ENCODE measurements at places on chromosomes 4 and X.

DNA sequence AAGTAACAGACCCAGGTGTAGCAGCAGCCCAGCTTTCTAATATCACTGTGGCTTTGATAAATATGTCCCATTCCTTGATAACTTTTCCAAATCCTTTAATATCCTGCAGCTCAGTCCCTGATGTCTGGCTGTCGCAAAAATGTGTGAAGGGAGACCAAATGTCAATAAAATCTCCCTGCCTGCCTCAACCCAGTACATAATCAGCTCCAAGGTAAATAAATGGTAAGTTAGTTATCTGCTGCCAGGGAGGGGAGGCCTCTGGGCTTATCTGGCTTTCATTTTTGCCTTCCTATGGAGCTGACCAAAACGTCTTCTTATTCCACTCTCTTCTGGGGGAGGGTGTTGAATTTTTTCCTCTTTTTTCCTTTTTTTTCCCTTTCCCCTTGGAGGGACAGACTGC lies 630.6 kb downstream of the MID1IP1 start:
- no peak for DNase-seq

GRCh38 chr4:11710453-11711093 lies 281.9 kb upstream of the HS3ST1 start:
- DNase-seq: no peak

DNA sequence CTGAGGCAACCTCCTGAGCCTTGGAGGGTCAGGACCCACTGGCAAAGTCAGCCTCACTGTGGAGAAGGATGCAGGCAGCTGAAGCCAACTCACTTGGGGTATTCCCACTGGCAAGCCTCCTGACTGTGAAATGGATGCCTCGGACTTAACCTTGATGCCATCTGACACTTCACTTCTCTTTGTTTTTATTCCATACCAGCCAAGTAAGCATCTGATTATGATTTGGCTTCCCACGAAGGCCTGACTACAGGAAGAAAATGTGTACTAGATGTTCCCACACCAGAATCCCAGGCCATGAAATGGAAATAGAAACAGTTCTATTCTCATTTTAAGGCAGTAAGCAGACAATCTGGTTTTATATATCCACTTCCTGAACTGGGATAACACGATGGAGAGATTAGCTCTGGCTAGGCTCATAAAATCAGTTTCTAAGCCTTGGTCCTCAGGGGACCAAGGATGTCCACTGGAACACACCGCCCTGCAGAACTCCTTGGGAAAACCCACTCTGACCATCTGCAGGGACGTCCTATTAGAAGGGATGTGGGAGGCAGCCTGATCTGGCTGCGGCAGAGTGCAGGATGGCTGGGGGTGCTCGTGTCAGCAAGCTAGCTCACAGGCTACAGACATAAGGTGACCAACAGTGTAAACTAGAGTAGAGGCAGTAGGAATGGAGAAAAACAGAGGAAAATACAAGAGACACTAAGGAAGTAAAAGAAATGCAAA lies 89.3 kb downstream of the TSPAN5 start:
- no peak for DNase-seq

GRCh38 chr4:3401436-3402171 lies 40.2 kb upstream of the HGFAC start:
- DNase-seq: no peak

DNA sequence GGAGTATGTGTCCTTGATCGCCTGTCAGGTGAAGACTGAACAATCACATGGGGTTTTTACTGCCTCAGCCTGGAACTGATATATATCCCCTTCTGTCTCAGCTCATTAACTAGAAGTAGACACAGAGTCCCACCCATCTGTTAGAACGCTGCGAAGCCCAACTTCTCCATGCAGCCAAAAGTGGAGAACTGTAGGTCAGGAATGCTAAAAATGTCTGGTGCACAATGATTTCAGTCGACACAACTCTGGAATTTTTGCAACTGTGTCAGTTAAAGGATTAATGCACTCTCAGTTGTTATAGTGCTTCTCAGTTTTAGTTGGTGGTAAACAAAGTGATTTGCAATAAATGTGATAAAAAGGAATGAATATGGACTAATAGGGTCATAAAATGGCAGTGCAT lies 287.2 kb downstream of the INPP4B start:
- DNase-seq: no peak
